ENCODE measurements at places on chromosomes 1 and 21. TPM values are rescaled to one million over a fixed set of nuclear protein-coding genes. Genes with fewer than 3 reads are reported as not detected.
A peak's percentile ranks its signal among the peaks of the same experiment; 100 is the strongest.

DNA sequence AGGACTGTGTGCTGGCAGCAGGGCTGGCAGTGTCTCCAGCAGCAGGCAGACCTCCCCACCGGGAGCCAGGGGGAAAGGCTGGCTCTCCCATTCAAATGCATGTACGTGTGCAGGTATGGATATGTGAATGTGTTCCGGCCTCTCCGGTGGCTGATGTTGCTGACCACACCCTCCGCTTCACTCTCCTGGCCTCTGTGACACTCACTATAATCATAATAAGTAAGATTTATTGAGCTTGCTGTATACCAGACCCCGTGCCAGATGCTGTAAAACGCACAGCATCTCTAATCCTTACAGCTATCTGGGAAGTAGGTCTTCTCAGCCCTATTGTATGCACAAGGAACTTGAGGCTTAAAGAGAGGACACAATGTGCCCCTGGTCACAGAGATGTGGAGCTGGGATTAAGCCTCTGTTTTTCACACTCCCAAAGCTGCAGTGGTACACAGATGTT lies 20.5 kb upstream of the ARTN start:
- no peak for ATAC-seq

DNA sequence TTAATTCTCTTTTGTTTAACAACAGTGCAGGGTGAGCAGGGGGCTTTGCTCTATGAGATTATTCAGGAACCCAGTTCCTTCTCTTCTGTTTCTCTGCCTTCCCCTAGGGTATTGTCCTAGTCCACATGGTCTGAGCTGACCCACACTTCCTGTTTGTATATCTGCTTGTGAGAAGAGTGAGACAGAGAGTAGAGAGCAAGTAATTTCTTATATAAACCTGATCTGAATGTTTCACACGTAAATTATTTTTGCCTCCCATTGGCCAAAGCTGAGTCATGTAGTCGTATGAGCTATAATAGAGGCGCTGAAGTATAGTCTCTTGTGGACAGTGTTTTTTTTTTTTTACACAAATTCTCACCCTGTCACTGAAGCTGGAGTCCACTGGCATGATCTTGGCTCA lies 134.2 kb upstream of the SERTAD4 start:
- no peak for ATAC-seq

DNA sequence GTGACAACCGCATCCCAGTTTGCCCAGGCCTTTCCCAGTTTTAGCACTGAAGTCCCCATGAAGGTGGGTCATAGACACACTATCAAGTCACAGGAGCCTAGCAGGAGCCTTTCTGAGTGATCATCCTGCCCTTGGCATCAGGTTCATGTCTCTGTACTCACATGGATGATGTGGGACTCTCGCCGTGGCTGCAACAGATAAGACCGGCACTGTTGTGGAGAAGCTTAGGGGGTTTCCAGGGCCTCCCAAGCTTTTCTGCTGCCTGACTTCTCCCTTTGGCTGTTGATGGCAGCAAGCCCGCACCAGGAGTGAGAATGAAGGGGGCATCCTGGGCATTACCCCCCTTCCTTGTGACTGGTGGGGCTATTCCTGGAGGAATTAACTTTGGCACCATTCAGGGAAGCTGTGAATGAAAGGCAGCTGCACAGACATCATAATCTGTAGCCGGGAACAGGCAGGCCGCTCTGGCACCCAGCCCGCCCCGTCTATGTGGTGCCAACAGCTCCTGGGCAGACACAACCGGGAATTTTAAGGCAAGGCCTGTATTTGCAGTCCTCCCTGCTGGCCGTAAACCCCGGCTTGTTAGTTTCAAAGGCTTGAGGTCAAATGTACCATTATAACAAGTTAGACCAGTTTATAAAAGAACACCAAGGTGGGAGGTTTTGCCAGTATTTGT lies 148.6 kb downstream of the HUNK start:
- no peak for ATAC-seq

GRCh38 chr1:205589618-205590456 lies 42.0 kb downstream of the ELK4 start:
- ATAC-seq, result no peak

GRCh38 chr1:58815686-58816071 lies 31.8 kb upstream of the JUN start:
- ATAC-seq, result peak; percentile 28

DNA sequence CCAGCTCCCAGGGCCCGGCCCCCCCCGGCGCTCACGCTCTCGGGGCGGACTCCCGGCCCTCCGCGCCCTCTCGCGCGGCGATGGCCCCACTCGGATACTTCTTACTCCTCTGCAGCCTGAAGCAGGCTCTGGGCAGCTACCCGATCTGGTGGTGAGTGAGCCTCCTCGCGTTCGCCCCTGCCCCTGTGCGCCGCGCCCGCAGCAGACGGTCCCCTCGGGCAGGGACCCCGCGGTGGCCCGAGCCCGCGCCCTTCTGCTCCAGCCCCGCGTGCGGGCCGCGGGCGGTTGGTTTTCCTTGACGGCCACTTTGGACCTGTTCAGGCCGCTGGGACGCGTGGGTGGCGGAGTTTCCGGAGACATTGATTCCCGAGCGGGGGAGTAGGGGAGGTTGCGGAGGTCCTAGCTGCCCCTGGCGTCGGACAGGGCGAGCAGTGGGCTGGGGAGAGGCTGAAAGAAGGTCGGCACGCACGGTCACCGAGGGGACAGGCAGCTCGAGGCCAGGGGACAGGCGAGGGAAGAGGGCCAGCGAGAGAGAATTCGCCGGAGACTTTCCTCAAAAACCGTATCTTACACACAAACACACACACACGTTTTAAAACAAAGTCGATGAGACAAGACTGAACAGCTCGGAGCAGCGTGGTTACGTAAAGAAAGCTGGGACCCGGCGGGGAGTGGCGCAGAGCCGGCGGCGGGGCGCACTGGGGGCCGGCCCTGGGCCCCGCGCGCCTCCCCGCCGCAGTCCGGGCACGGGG lies 427 bp downstream of the WNT3A start:
- ATAC-seq, result no peak

DNA sequence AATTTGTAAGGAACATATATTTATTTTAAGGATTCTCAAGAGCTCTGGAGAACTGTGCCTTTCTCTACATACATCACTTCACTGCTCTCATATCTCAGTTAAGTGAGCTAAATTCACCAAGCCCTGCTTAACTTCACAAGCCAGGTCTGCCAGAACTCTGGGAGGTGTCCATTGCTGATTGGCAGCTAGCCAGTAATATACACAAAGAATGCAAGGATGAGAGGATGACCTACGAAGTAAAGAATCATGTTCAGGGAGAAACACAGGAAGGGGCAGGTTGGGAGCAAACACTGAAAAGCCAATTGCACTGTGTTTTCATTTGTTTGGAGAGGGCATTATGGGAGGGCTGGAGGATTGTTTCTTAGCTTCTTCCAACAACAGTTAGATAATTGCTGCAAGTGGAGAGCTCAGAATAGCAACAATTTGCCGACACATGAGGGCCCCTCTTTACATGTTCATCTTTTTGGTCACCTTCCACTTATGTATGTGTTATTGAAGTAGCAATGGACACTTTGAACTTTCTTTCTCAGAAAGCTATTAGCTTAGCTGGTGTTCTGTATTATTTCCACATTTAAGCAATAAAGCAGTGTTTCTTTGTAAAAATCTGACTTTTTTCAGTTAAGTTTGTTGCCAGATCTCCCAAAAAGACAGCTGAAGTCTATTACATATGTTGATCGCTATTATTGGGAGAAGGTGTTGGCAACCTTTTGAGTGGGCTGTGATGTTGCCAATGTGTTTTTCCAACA lies 254.8 kb downstream of the LTN1 start:
- ATAC-seq, result no peak

GRCh38 chr1:202310071-202310725 lies 31.5 kb downstream of the UBE2T start:
- no peak for ATAC-seq

DNA sequence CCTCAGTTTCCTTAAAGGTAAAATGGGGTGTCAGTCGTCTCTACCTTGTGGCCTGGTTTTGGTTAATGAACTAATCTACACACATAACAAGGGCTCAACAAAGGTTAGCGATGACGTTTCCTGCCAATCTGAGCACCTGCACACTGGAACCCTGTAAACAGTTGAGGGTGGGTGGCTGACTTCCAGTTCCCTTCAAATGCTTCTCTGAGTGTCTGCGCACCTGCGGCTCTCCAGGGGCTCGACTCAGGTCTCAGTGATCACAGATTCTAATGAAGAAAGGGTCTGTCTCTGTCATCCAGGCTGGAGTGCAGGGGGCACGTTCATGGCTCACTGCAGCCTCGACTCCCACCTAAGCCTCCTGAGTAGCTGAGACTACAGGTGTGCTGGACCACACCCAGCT lies 3.3 kb upstream of the AGPAT3 start:
- no peak for ATAC-seq

DNA sequence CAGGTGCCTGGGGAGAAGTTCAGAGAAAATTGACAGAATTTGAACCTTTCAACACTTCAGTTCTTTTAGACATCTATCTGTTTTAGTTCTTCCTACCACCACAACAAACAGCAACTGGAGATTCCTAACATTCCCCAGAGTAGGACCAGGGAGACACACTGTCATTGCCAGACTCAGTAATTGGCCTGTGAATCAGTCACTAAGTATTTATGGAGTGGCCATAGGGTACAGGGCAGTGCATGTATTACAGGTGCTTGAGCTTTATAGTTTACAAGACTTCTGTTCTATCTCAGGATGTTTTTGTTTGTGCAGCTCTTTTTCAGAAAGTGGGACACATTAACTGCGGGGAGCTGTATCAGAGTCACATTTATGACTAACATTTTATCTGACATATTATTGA lies 1.7 kb downstream of the CDC14A start:
- ATAC-seq, result no peak

DNA sequence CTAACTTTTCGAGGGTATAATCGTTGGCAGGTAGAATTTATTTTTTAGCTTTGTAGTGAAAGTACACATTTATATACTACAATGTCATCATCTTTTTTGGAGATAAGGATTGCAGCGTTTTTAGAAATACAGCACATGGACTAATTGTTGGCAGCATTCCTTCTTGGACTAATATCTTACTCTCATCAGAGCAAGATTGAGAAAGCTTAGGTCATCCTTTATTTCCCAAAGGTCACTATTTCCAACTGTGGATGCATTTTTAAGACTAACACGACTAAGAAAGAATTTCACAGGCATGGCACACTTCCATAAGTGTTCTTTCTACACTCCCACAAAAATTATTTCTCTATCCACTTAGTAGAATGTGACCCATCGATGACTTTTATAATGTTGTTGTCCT lies 732.3 kb downstream of the NCAM2 start:
- ATAC-seq, result no peak

DNA sequence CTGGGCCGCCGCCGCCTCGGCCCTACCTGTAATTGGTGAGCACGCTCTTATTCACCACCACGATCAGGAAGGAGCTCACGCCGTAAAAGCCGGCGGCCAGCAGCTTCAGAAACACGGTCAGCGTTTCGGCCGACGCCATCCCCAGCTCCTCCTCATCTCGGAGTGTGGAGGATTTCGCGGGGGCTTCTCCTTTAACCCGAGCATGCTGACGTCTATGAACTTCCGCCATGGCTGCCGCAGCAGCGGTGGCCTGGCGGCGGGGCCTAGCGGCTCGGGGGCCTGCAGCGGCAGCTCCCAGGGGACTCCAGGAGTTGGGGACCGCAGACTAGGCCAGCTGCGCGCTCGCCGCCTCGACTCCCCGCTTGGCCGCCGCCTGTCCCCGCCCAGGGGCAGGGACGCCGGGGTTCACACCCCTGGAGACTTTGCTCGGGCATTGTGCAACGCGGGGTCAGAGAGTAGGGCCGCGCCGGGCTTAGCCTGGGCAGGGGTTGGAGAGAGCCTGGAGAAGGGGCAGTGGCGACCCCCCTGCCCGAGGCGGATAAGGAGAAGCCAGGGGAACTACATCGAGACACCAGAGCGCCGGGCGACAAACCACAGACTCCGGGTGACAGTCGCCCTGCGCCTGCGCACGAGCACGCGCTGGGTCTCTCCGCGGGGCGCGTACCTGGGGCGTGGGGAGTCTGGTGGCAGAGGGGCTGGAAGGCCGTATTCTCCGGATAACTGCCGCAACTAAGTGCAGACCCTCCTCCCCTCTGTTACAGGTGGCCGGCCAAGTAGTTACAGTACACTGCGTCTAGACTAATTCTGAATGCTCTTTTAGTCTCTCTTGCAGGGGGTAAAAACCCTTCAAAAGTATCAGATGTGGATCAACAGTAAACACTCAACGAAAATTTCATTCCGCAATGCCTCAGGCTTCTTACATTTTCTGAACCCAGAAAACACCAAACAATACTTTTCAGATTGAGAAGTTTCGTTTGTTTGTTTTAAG lies at the start of gene SLC35D1:
SLC35D1 (minus strand) TSS at position 364 of the 988 bp plus-strand sequence; CDS start at position 229, 135 bp downstream.
- ATAC-seq, result peak; percentile 76

DNA sequence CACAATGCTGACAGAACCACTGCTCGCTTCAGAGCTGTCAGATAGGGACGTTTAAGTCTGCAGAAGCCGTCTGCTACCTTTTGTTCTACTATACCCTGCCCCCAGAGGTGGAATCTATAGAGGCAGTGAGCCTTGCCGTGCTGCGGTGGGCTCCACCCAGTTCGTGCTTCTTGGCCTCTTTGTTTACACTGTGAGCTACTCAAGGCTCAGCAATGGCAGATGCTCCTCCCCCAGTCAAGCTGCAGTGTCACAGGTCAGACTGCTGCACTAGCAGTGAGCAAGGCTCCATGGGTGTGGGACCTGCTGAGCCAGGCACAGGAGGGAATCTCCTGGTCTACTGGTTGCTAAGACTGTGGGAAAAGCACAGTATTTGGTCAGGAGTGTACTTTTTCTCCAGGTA lies 47.1 kb downstream of the LEPR start:
- no peak for ATAC-seq

GRCh38 chr1:241615043-241615974 lies 24.9 kb downstream of the CHML start:
- ATAC-seq, result no peak

GRCh38 chr1:46394108-46394871 lies at the start of gene FAAH:
Gene FAAH, plus strand, starts transcription at chr1:46394317. Its CDS starts 32 bp downstream, at chr1:46394349.
- ATAC-seq, result peak; percentile 37

Gene ADORA1
- total RNA-seq, result not detected

Gene CR1
- total RNA-seq, result 0.17 TPM

Gene ARHGEF16
- not detected for total RNA-seq

Gene PLXNA2
- not detected for total RNA-seq

Gene DESI2
- total RNA-seq, result 27.1 TPM

Measured in activated T-helper 17 cell treated with anti-CD3 and anti-CD28 coated beads, Interleukin-2, amount 50 U/mL, for 72 hours (primary cell).